SHP77 treated with DMSO at 0.1 percent for 48 hours (cell line): ENCODE measurements at places on chromosomes 4 and X.

- no peak for DNase-seq
These were observed 428.9 kb upstream of the GNPDA2 start for GRCh38 chr4:45155081-45155777.

DNA sequence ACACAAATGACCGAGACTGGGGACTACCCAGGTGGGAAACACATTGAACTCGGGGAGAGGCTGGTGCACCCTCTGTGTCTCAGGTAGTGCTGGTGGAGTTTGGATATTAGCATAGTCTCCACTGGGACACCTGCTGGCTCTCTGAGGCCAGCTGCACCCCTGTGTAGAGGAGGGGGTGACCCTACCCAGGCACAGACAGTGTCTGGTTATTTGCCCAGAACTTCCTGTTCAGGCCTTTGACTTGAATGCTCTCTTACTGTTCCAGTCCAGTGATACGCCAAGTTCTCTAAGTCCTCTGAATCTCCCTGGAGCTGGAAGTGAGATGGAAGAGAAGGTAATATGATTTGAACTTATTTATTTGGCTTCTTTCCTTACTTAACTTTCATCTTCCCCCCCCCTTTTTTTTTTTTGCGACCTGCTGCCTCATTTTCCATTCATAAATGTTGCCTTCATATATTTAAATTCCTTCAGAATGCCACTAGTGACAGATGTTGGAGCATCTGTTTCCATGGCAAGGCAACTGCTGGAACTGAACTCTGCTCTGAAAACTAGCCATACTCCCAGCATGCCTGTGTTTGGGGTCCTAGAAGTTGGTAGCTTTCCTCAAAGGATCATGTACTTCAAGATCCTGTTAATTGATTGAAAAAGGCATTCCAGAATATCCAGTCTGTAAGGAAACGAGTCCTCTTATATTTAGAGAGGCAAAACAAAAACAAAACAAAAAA is 76.7 kb downstream of the AASDH start:
- DNase-seq = no peak

DNA sequence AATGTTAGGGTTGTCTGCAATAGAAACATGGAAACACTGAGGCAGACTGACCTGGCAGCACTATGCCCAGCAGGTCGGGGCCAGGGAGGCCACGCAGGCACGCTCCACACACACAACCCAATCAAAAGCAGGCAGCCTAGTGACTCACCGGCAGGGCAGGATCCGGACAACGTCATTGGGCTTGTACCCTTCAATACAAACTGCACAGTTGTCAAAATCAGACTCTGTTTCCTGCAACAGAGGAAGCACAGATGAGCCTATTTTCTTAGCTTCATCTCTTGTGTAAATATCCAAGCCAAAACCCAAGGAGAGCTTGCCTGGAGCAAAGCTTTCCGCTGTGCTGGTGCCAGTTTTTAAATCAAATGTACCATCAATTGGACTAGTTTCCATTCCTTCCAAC is 185.8 kb downstream of the RNF150 start:
- no peak for DNase-seq

GRCh38 chr4:126992910-126993309 is 639.8 kb upstream of the INTU start:
- no peak for DNase-seq

DNA sequence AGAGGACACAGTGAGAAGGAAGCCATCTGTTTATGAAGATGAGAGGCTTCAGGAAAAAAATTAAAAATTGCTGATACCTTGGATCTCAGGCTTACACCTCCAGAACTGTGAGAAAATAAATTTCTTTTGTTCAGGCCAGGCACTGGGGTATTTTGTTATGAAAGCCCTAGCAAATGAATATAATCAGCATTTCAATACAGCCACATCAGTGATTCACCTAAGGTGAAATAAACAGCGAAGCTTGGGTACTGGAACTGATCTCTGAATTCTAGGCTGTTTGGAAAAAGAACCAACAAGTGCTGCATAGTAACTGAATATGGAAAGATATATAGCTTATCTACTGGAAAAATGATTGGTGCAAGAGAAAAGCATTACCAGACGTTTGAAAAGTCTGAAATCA is 88.5 kb downstream of the PDS5A start:
- DNase-seq = no peak

- DNase-seq = no peak
These were observed 31.3 kb upstream of the ALG13 start for GRCh38 chrX:111649638-111650037.

- DNase-seq = no peak
These were observed 106.6 kb downstream of the SHROOM4 start for GRCh38 chrX:50707405-50707804.

GRCh38 chr4:101224358-101225218 is 122.7 kb downstream of the PPP3CA start:
- DNase-seq = no peak

GRCh38 chr4:114378305-114378903 is 220.2 kb upstream of the UGT8 start:
- DNase-seq = no peak

DNA sequence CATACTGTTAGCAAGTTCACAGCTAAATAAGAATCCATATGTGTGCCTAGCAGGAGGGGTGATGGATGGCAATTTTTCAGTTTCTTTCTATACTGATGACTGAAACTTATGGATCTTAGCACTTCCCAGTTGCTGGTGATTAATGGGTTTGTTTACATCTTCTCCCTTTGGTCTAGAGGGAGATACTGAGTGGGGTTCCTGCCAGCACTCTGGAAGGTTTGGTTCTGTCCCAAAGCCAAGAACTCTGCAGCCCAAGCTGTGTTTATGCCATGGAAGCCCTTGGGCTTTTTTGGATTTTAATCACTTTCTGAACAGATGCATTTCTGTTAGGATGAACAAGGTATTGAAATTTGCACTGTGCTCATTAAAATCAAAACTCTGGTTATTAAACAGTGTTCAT is 43.5 kb downstream of the DDIT4L start:
- DNase-seq = no peak

DNA sequence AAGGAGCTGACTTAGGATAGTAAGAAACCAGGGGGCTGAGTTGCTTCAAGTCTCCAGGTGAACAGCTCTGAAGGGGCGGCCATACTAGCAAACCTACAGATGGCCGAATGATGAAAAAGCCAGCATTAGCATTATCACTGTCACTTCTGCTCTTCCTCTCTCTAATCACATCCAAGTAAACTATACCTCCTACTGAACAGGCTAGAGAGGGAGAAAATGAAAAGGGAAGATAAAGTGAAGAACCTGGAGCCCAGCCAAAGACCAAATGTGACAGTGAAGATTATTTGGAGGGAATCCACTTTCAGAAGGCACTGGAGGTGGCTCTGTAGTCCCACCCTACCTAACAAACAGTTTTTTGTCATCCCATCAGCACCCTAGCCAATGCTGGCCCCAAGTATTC is 50.4 kb upstream of the PRPS1 start:
- no peak for DNase-seq

DNA sequence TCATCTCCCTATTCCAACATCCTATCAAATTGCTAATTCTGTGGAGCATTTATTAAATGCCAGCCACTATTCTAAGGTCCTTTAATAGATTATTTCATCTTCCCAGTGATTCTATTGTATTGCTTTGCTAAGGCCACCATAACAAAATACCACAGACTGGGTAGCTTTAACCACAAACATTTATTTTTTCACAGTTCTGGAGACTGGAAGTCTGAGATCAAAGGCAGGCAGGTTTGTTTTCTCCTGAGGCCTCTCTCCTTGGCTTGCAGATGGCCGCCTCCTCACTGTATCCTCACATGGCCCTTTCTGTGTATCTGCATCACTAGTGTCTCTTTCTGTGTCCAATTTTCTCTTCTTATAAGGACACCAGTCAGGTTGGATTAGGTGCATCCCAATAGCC is 64.5 kb downstream of the CPE start:
- no peak for DNase-seq

DNA sequence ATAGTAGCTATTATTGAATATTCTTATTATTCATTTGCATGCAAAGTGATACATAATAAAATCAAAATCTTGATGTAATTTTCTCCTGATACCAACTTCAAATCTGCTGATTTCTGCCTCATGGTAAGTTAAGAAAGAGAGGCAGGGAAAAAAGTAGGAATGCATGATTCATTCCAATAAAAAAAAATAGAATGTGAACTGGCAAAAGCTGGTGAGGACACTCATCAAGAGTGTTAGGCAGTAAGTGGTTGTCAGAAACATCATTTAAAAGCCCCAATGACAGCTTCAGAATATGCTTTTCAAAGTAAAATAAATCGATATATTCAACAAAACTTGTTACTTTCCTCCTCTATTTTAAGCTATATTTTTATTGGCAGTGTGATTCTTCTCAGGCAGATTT is 979.1 kb downstream of the TECRL start:
- DNase-seq = no peak

DNA sequence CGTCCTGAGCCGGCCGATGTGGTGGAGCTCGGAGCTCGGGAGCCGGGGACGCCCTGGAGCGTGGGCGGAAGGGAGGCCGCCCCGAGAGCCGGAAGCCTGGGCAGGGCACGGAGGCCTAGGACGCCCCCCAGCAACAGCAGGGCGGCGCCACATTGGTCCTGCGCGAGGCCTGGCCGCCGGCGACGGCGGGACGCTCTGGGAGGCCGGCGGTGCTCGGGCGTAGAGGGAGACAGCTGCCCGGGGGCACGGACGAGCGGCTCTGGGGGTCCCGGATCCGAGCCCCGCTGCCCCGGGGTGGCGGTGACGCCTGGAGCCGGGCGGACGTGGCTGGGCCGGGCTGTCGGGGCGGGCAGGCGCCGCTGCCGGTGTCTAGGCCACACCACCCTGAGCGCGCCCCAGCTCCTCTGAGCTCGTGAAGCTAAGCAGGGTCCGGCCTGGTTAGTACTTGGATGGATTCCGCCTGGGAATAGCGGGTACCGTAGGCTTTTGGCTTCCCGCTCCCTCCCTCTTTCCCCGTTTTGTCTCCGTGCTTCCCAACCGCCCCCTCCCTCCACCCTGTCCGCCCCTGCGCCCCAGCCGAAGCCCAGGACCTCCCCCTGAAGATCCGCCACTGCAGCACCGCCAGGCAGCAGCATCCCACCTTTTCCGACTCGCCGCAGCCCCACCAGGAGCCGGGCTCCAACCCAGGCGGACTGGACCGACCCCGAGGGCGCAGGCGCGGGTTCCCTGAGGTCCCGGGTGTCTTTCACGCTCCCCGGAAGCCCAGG is 12.1 kb downstream of the FRG2 start:
- no peak for DNase-seq

DNA sequence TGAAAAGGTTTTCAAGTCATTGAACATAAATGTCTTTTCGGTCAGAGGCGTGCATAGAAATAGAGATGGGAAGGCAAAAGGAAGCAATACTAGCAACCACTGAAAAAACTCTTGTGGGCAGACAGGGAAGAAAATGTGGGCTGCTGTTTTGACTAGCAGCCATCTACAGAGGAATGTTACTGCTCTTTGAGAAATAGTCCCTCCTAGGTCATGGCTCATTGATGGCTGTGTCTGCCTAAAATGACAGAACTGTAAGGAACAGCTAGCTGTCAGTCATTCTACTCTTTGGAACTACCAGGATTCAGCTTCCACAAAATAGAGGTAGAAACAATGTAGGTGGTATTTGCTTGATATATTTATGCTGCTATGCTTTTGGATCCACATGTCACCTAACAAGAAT is 26.9 kb upstream of the TMPRSS11B start:
- no peak for DNase-seq

DNA sequence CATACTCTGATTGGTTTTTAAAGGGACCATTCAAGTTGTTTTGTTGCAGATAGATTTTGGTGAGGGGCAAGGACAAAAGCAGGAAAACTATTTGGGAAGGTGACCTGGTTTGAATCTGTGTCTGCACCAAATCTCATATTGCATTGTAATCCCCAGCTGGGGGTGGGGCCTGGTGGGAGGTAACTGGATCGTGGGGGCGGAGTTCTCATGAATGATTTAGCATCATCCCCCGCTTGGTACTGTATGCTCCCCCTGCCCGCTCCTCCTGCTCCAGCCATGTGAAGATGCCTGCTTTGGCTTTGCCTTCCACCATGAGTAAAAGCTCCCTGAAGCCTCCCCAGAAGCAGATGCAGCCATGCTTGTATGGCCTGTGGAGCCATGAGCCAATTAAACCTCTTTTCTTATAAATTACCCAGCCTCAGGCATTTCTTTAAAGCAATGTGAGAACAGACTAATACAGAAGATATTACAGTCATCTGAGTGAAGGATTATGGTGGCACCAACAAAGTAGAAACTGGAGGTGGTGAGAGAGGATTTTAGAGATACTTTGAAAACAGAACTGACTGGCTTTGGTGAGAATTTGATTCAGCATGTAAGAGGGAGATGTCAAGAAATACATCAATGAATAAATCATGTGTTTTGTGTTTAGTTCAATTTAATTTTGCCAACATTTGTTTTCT is 14.4 kb downstream of the IL21 start:
- no peak for DNase-seq

GRCh38 chrX:15321447-15321846 is 6.0 kb upstream of the ASB11 start:
- no peak for DNase-seq

DNA sequence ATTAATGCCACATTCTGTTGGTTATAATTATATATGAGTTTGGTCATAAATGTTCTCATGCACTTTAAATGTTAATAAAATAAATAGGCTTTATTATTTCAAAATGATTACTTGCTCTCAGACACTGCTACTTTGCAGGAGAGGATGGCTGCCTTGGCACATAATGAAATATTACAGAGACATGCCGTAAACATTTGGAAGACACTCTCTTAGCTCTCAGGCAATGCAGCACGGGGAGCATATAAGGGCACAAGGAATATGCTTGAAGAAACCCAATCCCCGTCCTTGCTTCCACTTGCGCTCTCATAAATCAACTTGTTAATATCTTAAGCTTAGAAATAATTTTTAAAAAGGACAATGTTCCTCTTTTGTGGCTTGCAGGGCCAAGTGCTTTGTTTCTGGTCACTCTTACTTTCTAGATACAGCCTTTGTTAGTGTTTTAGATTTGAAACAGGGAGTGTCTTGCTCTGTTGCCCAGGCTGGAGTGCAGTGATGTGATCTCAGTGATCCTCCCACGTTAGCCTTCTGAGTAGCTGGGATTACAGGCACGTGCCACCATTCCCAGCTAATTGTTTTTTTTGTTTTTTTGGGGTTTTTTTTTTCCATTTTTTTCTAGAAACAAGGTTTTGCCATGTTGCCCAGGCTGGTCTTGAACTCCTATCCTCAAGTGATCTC is 445.0 kb downstream of the SPRY1 start:
- no peak for DNase-seq

GRCh38 chrX:66680451-66680850 is 41.6 kb upstream of the EDA2R start:
- no peak for DNase-seq

GRCh38 chr4:143311924-143312323 is 24.8 kb upstream of the GAB1 start:
- DNase-seq = no peak

DNA sequence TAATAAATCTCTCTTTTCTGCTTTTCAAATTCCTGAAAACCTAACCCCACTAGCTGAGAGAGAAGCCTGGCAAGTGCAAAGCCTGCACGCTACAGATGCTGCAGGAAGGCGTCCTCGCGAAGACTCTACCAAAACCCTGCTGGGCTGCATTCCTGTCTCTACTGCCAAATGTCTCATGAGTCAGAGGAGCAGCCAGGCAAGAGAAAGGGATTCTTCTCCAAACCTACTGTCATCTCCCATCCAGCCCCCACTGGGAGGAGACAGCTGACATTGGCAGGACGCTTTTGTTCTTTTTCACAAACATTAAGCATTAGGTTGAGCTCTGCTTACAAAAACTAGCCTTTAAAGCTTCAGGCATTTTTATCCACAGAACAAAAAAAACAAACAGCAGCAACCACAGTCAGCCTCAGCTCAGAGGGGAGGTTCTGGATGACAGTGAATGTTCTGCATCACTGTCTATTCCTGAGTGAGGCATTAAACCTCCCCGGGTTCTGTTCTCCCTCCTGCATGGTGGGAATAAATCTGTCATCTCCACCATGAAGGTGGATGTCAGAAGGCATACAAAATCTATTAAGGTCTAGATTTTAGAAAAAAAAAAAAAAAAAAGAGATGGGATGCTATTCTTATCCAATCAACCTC is 18.0 kb downstream of the CRMP1 start:
- DNase-seq = no peak
